ENCODE measurements at places on chromosomes 13 and 19.

GRCh38 chr19:47901370-47901769, 15.3 kb upstream of the SULT2A1 start:
- no peak for DNase-seq

- no peak for DNase-seq
Measured at GRCh38 chr13:100659578-100659977, 15.0 kb downstream of the TMTC4 start.

- no peak for DNase-seq
Measured at GRCh38 chr19:55473225-55474012, 3.0 kb upstream of the ZNF628 start.

- DNase-seq = no peak
Measured at GRCh38 chr13:109760402-109760801, 26.0 kb downstream of the IRS2 start.

DNA sequence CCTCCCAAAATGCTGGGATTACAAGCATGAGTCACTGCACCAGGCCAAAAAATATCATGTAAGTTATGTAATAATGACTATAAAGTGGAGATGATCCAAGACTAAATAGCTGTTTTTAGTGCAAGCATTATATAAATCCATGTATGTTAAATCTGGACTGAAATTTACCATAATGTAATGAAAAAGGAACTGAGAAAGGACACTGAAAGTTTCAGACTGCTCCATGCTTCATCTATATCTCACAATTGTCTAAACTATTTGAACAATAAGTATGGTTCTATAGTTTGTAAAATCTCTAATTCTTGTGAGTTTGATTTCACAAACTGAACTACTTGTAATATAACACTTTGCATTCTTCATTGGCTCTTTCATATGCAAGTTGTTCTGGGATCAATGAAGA, 2299.5 kb downstream of the PCDH9 start:
- no peak for DNase-seq

DNA sequence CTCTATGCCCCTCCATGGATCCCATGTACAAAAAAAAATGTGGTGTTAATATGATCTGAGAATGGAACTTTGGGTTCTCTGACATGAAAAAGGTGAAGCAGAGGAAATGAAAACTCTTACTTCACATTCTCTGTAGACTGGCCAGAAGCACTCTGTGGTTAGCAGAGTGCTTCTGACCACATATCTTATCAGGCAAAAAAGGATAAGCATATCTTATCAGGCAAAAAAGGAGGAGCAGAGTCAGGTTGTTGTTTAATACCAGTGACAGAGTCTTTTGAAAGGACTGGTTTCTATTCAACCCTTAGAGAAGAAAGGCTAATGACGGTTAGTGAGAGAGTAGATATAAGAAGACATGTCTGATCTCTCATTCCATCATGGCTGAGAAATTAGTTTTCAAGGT, 1404.8 kb downstream of the SLITRK1 start:
- no peak for DNase-seq

- no peak for DNase-seq
Measured at GRCh38 chr13:98606296-98606695, 29.4 kb upstream of the STK24 start.

DNA sequence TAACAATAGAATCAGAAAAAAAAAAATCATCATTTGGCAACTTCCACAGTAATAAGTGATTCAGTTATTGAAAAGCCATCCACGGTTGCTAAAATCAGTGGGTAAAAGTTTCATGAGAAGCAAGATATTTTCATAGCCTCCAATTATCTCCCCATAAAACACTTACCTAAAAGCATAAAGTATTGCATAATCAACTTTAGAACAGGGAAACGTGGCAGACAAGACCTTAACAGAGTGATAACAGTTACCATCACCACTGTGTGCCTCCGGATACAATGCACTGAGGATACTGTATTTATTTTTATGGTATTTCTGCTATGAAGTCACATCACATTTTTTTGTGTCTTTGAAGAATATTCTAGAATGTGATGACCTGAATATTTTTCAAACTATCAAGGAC, 37.0 kb downstream of the ABCC4 start:
- no peak for DNase-seq

DNA sequence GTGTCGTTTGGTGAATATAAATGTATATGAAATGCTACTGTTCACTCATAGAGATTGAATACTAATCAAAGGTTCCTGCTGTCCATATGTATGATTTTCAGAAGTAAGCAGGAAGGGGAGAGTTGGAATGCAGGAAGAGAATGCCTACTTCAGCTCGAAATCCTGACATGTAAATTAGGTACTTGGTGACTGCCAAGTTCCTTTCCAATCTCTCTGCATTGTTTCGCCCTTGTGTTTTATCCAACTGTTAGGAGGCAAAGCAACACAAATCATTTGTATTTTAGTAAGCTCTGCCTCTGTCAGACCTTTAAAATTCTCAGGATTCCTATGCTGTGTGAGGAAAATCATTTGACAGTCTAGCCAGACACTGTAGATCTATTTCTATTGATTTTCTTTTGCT, 9.0 kb downstream of the STARD13 start:
- DNase-seq = no peak

DNA sequence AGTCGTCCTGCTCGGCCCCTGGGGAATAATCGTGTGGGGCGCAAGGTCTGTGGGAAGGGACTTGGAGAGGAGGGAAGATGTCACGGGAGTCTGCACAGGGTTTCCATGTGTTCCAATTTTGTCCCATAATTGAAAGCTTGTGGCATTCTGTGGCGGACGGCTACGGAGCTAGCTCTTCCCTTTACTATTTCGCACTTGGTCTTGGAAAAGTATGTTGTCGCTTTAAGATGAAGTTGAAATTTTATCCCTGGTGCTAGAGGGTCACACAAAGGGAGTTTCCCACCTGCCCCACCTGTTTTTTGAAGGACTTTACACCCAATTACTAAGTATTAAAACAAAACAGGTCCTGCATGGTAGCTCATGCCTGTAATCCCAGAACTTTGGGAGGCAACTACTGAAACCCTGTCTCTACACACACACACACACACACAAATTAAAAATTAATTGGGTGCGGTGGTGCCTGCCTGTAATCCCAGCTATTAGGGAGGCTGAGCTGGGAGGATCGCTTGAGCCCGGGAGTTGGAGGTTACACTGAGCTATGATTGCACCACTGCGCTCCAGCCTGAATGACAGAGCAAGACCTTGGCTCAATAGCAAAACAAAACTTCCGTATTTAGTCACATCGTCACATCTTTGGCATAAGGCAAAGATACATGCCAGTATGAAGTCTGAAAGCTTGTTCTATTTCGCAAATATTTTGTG, 967 bp upstream of the TPT1 start:
- DNase-seq = no peak

DNA sequence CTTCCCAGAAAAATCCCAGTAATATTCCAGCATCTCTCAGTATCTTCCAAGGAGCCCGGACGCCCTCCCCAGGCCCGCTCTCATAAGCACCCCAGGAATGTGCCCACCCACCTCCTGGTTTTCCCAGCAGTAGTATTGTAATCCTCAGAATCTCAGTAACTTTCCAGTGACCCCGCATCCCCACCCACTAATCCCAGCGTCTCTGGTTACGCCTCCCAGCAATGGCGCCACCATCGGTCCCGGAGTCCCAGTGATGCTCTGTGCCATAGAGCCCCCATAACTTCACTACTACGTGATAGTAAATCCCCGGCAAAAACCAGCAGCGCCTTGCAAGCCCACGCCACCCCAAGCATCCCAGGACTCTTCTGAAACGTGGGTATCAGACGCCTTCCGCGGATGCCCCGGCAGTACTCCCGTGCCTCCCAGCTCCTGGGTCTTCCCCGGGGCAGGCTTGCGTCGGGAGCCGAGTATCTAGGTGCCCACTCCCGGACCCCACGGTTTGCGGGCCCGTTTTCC, 928 bp upstream of the PNPLA6 start:
- DNase-seq = peak; percentile 52
